ENCODE measurements at places on chromosomes 12 and 14.

- no peak for DNase-seq
These were observed 2.8 kb upstream of the PYROXD1 start for GRCh38 chr12:21434699-21435098.

- DNase-seq = no peak
These were observed 716 bp downstream of the HSP90AA1 start for GRCh38 chr14:102085948-102086708.

GRCh38 chr14:59098377-59098776 is 90.1 kb upstream of the DAAM1 start:
- DNase-seq = no peak

GRCh38 chr12:7019043-7019569 is 830 bp upstream of the LPCAT3 start:
- DNase-seq = no peak

- no peak for DNase-seq
These were observed 3.6 kb upstream of the TESC start for GRCh38 chr12:117102800-117103181.
